ENCODE measurements at places on chromosomes 5 and 9. TPM values are rescaled to one million over a fixed set of nuclear protein-coding genes. Genes with fewer than 3 reads are reported as not detected.

DNA sequence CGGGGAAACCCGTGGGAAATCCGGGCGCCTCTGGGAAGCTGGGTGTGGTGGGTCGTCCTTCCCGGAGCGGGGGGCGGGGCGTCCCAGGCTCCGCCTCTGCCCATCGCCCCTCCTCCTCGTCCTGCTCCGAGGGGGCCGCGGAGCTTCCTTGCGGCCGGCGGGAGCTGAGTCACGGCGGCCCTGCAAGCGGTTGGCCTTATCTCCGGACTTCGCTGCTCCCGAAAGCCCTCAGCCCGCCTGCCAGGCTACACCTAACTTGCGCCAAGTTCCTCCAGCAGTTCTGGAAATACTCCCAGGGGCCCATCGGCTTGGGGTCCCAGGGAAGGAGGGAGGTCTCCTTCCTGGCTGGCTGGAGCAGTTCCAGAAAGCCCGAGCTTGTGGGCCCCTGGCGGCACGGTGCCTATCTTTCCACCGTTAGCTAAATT lies 54.1 kb upstream of the CDKN2AIPNL start:
- peak overlapping the region; percentile 61 for H3K4me3 ChIP-seq
- peak overlapping the region; percentile 42 for H3K27ac ChIP-seq
- H3K36me3 ChIP-seq, result no peaks in the 10 kb centered on the region
- DNase-seq, result peak; percentile 35
- H3K4me1 ChIP-seq, result peaks cover 21% of the 10 kb centered on the region
- no peaks in the 10 kb centered on the region for H3K27me3 ChIP-seq

GRCh38 chr5:61397238-61397637 lies 65.2 kb downstream of the ZSWIM6 start:
- H3K36me3 ChIP-seq, result no peaks in the 10 kb centered on the region
- no peak for DNase-seq
- H3K27ac ChIP-seq, result no peak overlapping the region
- no peak overlapping the region for H3K4me3 ChIP-seq

GRCh38 chr5:175811589-175811988 lies 59.8 kb upstream of the CPLX2 start:
- H3K4me1 ChIP-seq, result no peaks in the 10 kb centered on the region
- H3K4me3 ChIP-seq, result no peak overlapping the region
- DNase-seq, result no peak
- no peaks in the 10 kb centered on the region for H3K27me3 ChIP-seq
- H3K36me3 ChIP-seq, result no peaks in the 10 kb centered on the region

DNA sequence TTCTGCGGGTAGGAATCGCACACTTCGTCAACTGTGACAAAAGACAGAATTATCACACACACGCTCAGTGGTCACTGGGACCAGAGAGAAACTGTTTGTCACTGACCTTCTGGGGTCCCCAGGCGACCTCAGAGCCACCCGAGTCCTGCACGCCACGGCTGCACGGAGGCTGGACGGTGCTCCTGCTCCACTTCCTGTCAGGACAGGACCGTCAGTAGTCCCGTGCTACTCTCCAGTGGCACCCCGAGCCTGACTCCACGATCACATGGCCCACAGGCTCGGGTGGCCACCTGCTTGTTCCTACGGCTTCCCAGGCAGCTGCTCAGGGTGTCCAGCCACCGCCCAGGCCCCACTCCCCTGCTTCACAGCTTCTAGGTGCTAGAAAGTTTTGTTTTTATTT lies 17.9 kb downstream of the MRNIP start:
- DNase-seq, result no peak
- H3K27me3 ChIP-seq, result no peaks in the 10 kb centered on the region
- peaks cover 21% of the 10 kb centered on the region for H3K4me1 ChIP-seq
- H3K36me3 ChIP-seq, result peaks cover 39% of the 10 kb centered on the region

GRCh38 chr9:70439991-70440706 lies 25.7 kb upstream of the KLF9 start:
- no peaks in the 10 kb centered on the region for H3K36me3 ChIP-seq
- DNase-seq, result no peak
- no peak overlapping the region for H3K4me3 ChIP-seq
- no peaks in the 10 kb centered on the region for H3K27me3 ChIP-seq

GRCh38 chr5:10555277-10555684 lies 8.6 kb upstream of the ANKRD33B start:
- no peak for DNase-seq
- H3K4me3 ChIP-seq, result no peak overlapping the region

GRCh38 chr5:74624501-74624900 lies 16.0 kb downstream of the ENC1 start:
- no peak overlapping the region for H3K4me3 ChIP-seq
- H3K27me3 ChIP-seq, result no peaks in the 10 kb centered on the region
- no peak for DNase-seq
- H3K27ac ChIP-seq, result no peak overlapping the region
- H3K36me3 ChIP-seq, result no peaks in the 10 kb centered on the region

DNA sequence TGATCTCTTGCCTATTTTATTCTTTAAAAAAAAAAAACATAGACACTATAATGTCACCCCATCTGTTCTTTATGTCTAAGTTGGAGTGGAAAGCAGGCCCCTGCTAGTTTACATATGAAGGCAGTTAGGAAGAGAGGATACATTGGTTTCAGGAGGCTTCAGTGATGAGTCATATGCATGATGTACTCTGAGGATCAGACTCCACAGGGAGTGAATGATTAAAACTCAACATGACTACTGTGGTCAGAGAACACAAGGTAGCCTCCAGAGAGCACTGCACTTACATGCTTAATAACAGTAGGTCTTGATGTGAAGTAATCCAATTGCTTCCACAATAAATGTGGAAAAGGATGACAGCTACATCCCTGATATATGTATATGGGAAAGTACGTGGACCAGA lies 22.7 kb upstream of the FSTL4 start:
- H3K27me3 ChIP-seq, result no peaks in the 10 kb centered on the region
- no peaks in the 10 kb centered on the region for H3K36me3 ChIP-seq
- DNase-seq, result no peak
- H3K4me3 ChIP-seq, result no peak overlapping the region

DNA sequence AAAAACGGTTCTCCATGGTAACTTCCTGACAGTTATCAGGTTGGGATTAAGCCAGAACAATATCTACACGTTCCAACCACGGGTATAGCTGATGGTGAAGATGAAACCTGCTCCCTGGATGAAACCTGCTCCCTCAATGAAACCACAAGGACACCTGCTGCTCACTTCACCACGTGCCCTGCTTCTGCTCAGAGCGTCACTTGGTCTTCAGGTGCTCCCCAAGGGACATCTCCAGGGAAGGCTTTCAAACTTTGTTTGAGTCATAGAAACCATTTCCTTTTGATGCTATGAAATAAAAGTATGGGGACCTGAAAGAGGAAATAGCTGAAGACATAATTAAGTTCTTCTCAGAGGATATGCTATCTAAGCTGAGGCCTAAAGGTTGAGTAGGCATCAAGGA lies 242.4 kb downstream of the MED10 start:
- H3K36me3 ChIP-seq, result no peaks in the 10 kb centered on the region
- H3K4me1 ChIP-seq, result no peaks in the 10 kb centered on the region
- no peak for DNase-seq
- H3K27me3 ChIP-seq, result no peaks in the 10 kb centered on the region

DNA sequence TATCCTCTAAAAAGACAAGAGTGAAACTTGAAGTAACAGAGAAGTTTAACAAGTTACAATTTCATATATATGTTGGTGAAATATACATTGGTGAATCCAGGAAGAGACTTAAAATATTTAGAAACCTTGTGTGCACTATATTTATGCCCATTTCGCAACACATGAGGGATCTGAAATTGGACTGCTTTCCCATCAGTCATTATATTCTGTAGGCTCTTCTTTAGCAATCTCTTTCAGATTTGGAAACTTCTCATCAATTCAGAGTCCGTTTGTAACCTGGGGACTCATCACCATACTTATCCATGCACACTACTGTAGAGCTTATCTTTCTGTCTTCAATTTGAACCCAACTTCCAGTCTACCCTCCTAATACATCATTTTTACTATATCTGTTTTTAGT lies 2.1 kb downstream of the ITGA1 start:
- H3K27me3 ChIP-seq, result no peaks in the 10 kb centered on the region
- no peaks in the 10 kb centered on the region for H3K36me3 ChIP-seq
- H3K4me3 ChIP-seq, result no peak overlapping the region
- no peak overlapping the region for H3K27ac ChIP-seq
- H3K4me1 ChIP-seq, result peaks cover 15% of the 10 kb centered on the region
- no peak for DNase-seq

DNA sequence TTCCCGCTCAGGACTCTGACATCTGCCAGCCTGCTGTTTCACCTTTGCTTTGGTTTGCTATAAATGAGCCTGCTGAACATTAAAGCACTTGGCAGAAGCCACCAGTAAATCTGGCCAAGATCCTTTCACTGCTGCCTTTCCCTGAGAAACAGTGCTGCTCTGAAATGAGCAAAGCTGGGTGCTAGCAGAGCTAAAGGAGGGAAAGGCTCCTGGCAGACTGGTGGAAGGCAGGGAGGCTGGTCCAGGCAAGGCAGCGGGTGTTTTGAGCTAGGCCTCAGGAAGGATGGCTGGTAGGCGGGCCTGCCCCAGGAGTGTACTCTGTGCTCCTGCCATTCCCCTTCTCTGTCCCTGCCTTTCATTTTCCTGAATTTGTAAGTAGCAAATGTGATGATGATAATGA lies 52.5 kb upstream of the PTGS1 start:
- H3K27me3 ChIP-seq, result no peaks in the 10 kb centered on the region
- H3K4me1 ChIP-seq, result no peaks in the 10 kb centered on the region
- H3K27ac ChIP-seq, result no peak overlapping the region
- no peak for DNase-seq

DNA sequence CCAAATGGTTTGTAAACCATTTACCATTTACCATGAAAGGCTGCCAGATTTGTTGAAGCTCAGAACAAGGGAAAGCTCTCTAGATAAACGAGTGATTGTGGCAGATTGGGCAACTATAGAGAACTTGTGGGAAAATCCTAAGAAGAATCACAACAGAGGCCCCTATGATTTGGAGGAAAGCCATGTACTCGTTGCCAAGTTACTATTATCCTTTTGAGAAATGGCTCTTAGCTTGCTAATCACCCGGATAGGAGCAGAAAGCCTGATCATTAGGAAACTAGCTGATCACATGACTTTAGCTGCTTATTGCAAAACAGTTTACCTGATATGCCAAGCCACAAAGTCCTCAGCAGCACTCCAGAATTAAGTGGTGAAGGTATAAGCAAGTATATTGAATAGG lies 23.5 kb upstream of the ATG10 start:
- no peaks in the 10 kb centered on the region for H3K4me1 ChIP-seq
- H3K27me3 ChIP-seq, result no peaks in the 10 kb centered on the region
- no peak overlapping the region for H3K27ac ChIP-seq

DNA sequence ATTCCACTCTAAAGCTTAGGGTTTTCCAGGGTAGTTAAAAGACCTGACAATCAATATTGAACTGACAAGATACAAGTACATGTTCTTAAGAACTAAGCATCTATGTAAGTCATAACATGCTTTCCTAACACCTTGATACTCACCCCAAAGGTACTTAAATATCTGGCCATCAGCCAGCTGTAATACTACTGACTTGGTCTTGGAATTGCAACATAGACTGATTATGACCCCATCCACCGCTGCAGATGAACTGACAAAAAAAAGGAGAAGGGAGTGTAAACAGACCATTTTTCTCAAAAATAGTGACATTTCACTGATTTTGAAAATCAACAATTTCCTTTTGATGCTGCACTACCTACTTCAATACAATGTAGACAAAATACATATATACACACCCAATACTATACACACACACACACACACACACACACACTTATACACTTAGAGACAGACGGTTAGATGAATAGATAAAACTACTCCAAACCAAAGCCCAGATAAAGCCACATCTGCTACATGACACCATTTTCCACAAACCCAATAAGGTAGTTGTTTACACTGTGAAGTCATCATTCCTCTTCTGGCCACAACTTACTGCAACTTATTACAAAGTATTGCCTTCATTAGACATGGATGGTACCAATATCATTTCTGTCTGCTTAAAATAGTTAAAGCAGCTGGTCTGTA lies 30.4 kb downstream of the ELP1 start:
- H3K36me3 ChIP-seq, result peaks cover 39% of the 10 kb centered on the region
- no peak overlapping the region for H3K27ac ChIP-seq
- no peaks in the 10 kb centered on the region for H3K4me1 ChIP-seq
- no peak overlapping the region for H3K4me3 ChIP-seq

- no peaks in the 10 kb centered on the region for H3K4me1 ChIP-seq
- no peak overlapping the region for H3K27ac ChIP-seq
- no peaks in the 10 kb centered on the region for H3K36me3 ChIP-seq
Observed at GRCh38 chr5:173664154-173664526, 47.7 kb upstream of the BOD1 start.

- H3K27me3 ChIP-seq, result no peaks in the 10 kb centered on the region
- no peaks in the 10 kb centered on the region for H3K36me3 ChIP-seq
- no peak overlapping the region for H3K4me3 ChIP-seq
- H3K4me1 ChIP-seq, result peaks cover 24% of the 10 kb centered on the region
- DNase-seq, result peak; percentile 19
Observed at GRCh38 chr9:123866497-123866896, 63.4 kb downstream of the DENND1A start.

DNA sequence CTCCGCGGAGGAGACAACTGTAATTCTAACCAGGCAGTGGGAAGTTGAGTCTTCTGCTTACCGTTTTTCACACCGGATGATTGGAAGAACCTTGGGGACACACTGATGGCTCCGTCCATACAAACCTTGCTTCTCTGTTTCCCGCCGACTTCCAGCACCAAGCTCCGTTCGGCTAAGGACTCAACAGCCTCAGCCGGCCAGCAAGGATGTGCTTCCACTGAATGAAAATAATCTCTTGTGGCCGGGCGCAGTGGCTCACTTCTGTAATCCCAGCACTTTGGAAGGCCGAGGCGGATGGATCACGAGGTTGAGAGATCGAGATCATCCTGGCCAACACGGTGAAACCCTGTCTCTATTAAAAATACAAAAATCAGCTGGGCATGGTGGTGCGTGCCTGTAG lies 1.8 kb upstream of the EDF1 start:
- no peaks in the 10 kb centered on the region for H3K27me3 ChIP-seq
- H3K4me1 ChIP-seq, result peaks cover 18% of the 10 kb centered on the region
- no peak overlapping the region for H3K4me3 ChIP-seq
- H3K27ac ChIP-seq, result no peak overlapping the region

GRCh38 chr5:92380069-92380770 lies 997.1 kb upstream of the ARRDC3 start:
- no peaks in the 10 kb centered on the region for H3K36me3 ChIP-seq
- no peak overlapping the region for H3K27ac ChIP-seq
- no peak for DNase-seq

DNA sequence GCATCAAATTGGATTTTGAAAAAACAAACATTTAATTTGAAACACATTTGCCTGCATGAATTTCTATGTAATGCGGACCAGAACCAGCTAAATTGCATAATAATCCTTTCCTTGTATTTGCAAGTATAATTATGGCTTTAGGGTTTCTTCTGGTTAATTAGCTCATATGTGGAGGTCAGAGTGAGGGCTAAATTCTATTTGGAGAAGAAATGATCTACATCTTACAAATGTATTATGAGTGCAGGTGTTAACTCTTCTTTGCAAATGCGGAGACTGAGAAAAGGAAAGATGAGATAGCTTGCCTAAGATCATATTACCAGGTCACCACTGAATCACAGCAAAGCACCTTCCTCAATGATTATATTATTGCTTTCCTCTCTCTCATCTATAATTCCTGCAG lies 194.7 kb downstream of the CDH9 start:
- H3K36me3 ChIP-seq, result no peaks in the 10 kb centered on the region
- H3K27me3 ChIP-seq, result no peaks in the 10 kb centered on the region
- no peaks in the 10 kb centered on the region for H3K4me1 ChIP-seq
- H3K27ac ChIP-seq, result no peak overlapping the region

GRCh38 chr5:9156282-9156681 lies 389.6 kb downstream of the SEMA5A start:
- H3K4me1 ChIP-seq, result no peaks in the 10 kb centered on the region
- no peak for DNase-seq
- no peak overlapping the region for H3K4me3 ChIP-seq
- no peaks in the 10 kb centered on the region for H3K36me3 ChIP-seq

The ISOC1 gene
- total RNA-seq, result 13.7 TPM

The CD274 gene
- 23.0 TPM for total RNA-seq

The UBE2QL1 gene
- total RNA-seq, result not detected

The PLPPR1 gene
- total RNA-seq, result not detected

The MYOT gene
- not detected for total RNA-seq

All from CD4-positive, alpha-beta memory T cell (primary cell).